ENCODE measurements at places on chromosomes 5 and 9.

GRCh38 chr5:133052317-133053175 is 733 bp downstream of the HSPA4 start:
- DNase-seq, result peak; percentile 5

GRCh38 chr5:92629574-92629973 is 951.4 kb downstream of the NR2F1-AS1 start:
- DNase-seq, result no peak

- no peak for DNase-seq
Observed at GRCh38 chr9:109969573-109970237, 189.7 kb downstream of the PALM2AKAP2 start.

GRCh38 chr9:26524267-26524666 is 368.3 kb downstream of the CAAP1 start:
- DNase-seq, result no peak

- DNase-seq, result no peak
Observed at GRCh38 chr5:147880487-147880886, 2.0 kb downstream of the SCGB3A2 start.

DNA sequence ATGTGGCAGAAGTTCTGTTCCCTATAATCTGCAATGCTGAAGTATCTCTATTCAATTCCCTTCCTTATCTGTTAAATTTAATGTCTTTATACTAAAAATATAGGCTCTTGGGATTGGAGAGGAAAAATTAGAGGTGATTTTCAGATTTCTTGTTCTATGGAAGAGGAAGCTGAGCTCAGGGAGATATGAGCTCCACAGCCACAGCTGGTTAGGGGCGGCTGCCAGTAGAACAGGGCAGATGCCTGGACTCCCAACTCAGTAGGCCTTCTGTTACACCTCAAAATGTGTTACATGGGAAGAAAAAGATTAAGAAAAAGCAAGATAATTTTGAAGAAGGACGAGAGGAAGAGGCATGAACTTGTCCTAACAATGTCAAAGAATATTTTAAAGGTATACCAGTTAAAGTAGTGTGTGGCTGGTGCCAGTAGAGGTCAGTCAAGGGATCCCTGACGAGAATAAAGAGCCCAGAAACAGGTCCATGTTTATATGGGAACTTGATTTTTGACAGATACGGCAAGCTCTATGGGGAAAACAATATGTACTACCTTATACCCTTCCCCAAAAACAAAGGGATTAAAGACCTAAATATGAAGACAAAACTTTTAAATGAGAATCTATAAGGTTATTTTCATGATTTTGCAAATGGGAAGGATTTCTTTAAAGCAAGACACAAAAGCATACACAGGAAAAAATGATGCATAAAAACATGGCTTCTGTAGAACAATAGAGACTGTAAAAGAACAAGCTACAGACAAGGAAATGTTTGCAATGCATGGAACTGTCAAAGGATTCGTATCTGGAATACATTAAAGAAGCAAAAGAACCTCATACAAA is 28.7 kb downstream of the DNAJC21 start:
- DNase-seq, result no peak

DNA sequence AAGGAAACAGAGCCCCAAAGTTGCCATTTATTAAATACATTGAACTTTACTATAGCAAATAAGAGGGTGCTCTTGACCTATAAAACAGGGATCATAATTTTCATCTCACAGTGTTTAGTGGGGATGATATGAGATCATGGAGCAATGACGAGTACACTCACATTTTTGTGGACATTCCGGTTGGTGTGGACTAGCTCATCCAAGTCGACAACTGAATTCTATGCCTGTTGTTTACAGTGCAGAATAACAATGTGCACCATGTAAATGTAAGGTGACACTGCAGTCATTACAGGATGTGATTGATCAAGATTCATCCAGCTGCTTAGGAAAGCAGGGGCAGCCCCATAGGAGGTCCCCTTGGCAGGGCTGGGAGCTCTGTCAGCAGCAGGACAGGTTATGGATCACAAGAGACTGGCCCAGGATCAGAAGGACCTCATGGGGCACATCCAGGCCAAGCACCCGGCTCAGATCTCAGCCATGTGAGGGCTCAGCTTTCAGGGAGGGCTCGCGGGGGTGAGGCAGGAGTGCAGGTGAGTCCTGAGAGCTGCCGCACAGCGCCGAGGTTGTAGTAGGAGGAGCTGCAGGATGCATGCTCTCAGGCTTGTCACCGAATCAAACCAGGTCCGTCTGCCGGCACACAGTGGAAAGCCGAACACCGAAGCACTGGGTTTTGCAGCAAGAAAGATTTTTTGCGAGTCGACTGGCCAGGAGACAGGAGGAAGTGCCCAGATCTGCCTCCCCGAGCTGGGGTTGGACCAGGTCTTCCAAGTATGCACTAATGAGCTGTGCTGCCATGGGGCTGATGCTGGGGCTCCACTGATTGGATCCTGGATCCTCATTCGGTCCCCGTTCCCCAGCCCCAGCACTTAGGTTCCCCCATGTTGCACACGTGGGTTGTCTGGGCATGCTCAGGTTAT is 28.2 kb downstream of the MRPL36 start:
- DNase-seq, result no peak

- DNase-seq, result no peak
Observed at GRCh38 chr5:141269195-141269594, 24.0 kb downstream of the PCDHB15 start.

DNA sequence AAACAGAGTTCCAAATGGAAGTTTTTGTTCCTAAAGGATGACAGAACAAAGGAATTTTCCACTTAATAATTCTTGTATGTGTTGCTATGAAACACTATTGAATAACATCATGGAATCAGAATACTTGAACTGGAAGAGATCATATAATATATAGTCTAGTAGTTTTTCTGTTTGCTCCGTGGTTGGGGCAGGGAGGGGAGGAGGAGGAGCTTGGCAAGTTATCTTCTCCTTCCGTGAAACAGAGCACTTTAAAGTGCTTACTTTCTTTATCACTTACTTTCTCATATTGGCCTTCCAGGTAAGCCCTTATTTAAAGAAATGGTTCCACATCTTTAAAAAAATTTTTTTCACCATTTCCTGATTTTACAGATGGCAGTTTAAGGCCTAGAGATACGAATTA is 165.9 kb upstream of the TLX3 start:
- no peak for DNase-seq

- DNase-seq, result no peak
Observed at GRCh38 chr5:113375480-113376060, 59.2 kb downstream of the TSSK1B start.

DNA sequence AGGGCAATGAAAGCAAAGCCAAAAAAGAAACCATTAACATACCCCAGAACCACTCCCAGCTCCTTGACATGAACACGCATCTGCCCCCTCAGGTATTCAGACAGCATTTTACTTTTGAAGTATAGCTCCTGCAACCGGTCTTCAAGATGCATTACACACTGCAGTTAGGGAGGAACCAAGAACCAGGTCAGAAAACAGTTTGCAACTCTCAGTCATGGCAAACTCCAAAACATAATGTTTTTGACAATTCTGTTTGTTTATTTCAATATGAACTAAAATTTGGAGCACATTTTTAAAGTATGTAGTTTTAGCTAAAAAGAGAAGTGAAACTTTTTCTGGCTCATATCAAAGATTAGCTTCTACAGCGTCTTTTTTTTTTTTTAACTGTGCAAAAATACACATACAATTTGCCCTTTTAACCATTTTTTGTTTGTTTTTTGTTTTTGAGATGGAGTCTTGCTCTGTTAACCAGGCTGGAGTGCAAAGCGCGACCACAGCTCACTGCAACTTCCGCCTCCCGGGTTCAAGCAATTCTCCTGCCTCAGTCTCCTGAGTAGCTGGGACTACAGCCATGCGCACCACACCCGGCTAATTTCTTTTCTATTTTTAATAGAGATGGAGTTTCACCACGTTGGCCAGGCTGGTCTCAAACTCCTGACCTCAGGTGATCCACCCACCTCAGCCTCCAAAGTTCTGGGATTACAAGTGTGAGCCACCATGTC is 12.2 kb upstream of the RAPGEF6 start:
- no peak for DNase-seq

GRCh38 chr9:120889606-120890271 is 12.8 kb upstream of the PHF19 start:
- no peak for DNase-seq

GRCh38 chr9:114163517-114163951 is 8.2 kb downstream of the COL27A1 start:
- no peak for DNase-seq

GRCh38 chr5:40331616-40332015 is 348.1 kb upstream of the PTGER4 start:
- DNase-seq, result no peak

DNA sequence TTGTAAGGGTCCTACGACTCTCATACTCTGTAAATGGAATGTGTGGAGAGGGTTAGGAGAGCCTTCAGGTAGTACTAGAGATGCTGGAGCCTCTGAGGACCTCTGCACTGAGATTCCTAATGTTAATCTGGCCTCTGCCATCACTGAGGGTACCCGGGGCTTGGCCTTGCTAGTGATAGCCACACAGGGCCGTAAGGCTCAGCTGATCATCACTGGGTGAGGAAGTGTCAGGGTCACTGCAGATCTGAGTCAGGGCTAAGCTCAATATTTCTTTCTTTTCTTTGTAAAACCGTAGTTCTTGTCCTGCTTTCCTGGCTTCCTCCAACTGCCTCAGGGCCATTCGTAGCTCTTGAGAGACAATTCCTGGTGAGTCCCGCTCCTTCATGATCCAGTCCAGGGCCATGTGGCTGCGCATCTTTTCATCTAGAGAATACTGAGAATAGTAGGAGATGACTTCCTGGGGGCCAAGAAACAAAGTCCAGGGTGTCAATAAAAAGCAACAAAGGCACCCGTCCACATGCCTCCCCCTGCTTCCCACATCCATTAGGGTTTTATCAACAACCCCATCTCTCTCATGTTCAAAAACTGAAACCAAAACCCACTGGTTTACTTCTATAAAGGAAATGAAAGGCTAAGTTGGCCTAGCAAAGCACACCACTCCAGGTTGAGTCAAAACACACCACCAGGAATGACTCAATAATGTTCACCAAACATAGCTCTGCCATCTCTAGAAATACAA is 47.7 kb downstream of the LIX1 start:
- DNase-seq, result no peak

DNA sequence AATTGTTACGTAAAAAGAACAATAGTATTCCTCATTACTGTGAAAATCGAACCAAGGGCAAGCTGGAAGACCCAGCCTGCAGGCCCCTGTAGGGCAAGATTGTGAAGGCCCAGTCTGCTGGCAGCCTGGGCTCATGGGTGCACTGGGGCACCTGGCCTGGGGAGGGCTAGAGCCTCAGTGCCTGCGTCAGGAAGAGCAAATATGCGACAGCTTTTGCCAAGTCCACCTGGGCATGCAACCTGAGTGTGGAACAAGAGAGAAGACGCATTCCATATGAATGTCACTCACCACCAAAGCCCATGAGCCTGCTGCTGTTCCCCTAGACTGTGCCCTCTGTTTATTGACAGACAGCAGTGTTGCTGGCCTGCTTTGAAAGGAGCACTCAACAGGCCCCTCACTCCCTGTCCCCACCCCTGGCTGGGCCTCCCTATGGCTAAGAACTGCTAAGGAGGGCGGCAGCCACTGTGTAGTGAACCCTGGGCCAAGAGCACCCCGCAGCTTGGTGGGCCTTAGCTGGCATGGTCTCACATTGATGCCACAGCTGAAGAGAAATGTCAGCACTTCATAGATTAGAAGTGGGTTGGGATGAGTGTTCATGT is 28.2 kb downstream of the PSD2 start:
- DNase-seq, result no peak

DNA sequence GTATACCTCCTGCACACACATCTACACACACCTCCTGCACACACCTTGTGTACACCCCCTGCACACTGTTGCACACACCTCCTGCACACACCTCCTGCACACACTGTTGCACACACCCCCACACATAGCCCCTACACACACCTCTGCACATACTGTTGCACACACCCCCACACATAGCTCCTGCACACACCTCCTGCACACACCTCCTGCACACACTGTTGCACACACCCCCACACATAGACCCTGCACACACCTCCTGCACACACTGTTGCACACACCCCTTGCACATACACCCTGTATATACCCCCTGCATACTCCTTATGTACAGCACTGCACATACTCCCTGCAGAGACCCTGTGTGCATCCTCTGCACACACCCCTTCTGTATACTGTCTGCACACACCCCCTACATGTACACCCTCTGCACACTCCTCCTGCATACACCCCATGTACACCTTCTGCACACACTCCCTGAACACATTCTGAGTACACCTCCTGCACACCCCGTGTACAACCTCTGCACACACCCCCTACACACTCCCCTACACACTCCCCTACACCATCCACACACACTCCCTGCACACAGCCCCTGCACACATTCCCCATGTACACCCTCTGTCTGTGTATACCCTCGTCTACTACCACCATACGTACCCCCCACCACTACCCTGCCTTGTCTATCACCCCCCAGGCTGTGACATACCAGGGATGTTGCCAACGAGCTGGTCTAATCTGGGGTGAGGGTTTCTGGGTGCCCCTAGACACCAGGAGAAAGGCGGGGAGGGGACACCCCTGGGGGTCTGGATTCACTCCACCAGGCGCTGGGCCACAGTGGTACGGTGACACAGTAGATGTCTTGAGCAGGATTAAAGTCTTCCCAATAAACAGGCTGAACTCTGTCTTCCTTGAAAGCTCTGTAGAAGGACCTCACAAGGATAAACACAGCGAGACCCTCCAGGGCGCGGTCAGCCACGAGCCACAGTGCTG is 1.1 kb upstream of the CEP72 start:
- no peak for DNase-seq

GRCh38 chr5:164672931-164673694 is 1167.7 kb downstream of the MAT2B start:
- DNase-seq, result no peak

DNA sequence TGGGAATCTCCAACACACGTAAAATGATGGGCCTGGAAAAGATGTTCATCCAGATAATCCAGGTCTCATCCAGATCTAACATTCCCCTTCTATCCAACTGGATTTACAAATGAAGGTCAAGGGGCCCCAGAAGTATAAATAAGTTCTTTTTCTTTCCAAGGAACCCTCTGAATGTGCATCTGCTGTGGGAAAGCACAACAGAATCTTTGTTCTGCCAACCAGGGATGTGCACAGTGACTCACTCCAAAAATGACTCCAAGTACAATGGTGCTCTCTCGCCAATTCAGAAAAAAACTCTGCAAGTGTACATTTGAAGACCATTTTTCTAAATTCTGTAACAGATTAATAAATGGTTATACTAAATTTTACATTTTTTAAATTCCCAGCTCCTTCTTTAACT is 12.4 kb downstream of the RAPGEF6 start:
- DNase-seq, result no peak

DNA sequence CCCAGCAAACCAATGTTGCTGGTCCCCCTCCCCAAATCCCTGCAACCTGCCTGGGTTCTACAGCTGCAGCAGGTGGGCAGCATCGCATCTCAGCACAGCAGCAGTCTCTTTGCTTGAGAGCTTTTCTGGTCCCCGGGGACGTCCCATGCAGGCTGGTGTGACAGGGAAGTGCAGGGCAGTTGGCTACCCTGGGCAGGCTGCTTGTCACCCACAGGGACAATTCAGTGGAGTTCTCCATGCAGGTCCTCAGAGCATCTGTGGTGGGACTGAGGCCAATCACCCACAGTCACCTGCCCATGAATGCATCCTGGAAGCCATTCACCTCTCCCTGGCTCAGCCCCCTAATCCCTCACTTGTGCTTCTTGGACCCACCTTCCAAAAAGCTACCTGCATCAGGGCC is 43.9 kb upstream of the SEMA4D start:
- no peak for DNase-seq

All from T follicular helper cell (primary cell).